ENCODE measurements at places on chromosomes 3 and 15.
A peak's percentile ranks its signal among the peaks of the same experiment; 100 is the strongest.

DNA sequence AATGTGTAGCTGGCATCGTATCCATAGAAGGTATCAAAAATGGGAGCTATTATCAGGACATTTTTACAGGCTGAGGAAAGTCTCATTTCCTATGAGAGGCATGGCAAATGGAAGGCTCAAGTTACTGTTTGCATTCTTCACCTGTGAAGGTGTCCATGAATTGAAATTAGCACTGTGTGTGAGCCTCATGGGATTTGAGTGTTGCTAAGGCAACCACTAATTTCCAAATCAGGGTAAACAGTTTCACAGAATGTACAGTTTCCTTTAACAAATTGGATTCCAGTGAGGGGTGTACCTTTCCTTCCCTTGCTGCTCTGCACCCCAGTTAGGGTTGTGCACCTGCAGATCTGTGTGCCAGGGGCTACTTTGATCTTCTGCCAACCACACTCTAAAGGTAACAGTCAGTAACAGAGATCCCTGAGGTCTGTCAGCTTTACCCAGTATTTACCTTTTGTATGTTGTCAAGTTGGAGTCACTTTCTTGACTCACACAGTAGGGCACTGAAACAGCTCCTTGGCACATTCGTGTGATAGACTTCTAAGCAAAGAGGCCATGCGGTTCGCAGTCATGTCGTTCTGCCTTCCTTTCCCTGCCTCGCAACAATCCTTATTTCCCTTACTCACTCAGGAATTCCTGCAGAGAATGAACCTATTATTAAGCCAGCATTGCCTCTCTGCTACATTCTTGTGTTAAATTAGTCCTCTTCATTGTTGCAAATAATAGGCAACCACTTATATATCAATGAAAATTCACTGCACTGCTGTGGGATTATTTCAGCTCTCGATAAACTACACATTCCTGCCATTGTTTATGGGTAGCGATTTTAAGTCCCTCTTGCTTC lies 129.8 kb upstream of the GBE1 start:
- DNase-seq: no peak

DNA sequence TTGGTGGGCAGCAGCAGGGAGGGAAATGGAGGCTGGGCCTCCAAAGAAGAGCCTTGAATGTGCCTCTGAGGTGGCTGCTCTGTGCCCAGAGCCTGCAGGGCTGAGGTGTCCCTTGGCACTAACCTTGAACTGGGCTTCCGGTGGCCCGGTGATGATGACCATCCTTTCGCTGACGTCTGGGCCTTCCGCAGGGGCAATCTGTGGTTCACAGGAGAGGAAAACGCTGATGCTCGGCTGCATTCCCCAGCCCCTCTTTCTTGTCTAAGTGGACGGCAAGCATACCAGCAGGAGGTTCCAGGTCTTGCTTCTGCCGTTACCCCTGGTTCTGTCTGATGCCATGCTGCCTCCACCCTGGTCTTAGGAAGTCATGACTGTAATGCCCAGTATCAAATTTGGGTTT lies 65.9 kb downstream of the SENP2 start:
- no peak for DNase-seq

DNA sequence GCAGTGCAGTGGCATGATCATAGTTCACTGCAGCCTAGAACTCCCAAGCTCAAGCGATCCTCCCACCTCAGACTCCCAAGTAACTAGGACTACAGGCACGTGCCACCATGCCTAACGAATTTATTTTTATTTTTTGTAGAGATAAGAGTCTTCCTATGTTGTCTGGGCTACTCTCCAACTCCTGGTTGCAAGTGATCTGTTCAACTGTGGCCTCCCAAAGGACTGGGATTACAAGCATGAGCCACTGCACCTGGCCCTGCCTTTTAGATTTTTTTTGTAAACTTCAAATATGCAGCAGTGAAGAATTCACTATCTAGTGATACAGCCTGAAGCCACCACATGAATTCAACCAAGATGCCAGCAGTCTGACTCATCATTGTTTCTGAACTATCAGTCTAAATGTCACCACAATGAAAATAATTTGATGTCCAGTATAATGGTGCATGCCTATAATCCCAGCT lies 32.7 kb downstream of the UBXN7 start:
- no peak for DNase-seq

GRCh38 chr15:38068626-38069391 lies 134.4 kb downstream of the TMCO5A start:
- DNase-seq: peak; percentile 30

DNA sequence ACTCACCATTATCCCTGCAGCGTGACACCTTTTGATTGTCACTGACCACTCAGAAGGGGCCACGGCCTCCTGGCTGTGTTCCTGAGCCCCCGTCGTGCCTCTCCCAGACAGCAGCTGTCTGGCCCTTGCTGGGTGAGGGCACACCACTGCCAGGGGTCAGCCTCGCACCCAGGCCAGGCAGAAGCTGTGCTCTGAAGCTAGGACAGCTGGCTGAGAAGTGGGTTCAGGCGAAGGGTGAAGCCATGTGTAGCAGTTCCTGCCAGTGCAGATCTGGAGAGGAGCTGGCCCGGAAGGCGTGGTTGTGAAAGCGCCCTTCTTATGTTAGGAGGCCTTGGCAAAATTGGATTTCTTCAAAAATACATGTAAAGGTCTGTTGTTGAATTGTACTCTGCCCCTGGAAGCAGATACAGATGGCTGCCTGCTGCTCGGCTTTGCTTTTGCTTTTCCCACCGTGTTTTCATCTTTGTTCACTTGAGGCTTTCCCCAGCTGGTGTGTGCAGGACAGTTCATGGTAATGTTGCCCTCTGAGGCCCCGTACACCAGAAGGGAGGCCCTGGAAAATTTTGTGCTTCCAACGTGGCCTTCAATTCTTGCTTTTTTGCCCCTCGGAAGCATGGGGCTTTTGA lies 49.1 kb downstream of the KLHL25 start:
- no peak for DNase-seq

GRCh38 chr15:70048578-70049514 lies 48.9 kb downstream of the TLE3 start:
- DNase-seq: no peak

- no peak for DNase-seq
Measured at GRCh38 chr15:70201425-70201775, 103.7 kb upstream of the TLE3 start.

- DNase-seq: no peak
Measured at GRCh38 chr15:68349151-68349550, 71.6 kb downstream of the FEM1B start.

DNA sequence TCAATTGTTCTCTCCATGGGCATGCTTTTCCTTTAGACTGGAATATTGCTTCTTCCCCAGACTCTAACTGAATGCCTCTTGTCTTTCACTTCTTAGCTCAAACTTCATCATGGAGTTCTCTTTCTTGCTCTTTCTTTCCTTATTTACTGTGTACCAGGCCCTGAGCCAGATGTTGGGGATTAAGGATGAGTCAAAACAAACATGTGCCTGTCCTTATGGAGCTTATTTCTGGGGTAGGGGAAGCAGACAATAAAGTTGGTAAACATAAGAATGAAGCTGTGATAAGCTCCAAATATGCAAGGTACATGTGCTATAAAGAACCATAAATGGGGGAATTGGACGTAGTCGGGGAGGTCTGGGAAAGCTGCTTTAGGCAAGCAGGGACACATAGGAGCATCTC lies 145.8 kb downstream of the ALDH1A2 start:
- DNase-seq: no peak

- no peak for DNase-seq
Measured at GRCh38 chr15:65110676-65111292, 4.2 kb downstream of the UBAP1L start.

DNA sequence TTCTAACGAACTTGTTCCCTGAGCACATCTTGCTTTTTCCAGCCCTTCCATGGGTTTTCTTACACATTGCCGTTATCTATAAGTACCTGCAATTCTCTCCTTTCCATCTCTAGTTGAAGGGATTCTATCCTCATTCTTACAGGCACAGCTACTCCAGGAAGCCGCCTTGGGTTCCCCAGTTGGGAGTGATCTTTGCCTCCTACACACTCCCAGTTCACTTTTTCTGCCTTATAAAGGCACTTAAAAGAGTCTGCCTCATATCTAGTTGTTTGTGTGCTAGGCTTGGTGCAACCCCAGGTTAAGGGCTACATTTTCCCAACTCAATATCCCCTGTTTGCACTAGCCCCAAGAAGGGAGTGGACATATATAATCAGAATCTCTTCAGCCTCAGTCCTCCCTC lies 44.0 kb upstream of the IREB2 start:
- DNase-seq: no peak

- no peak for DNase-seq
Measured at GRCh38 chr15:40567111-40567510, 2.0 kb upstream of the RPUSD2 start.

DNA sequence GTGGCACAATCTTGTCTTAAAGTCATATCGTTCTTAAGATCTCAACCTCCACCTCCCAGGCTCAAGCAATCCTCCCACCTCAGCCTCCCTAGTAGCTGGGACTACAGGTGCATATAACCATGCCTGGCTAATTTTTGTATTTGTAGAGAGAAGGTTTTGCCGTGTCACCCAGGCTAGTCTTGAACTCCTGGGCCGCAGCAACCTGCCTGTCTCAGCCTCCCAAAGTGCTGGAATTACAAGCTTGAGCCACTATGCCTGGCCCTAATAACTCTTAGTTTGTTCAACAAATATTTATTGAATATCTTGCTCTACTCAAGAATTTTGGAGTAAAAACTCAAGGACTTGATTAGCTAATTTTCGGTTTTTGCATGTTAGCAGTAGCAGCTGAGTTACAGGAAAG lies 19.4 kb upstream of the EDEM1 start:
- no peak for DNase-seq

DNA sequence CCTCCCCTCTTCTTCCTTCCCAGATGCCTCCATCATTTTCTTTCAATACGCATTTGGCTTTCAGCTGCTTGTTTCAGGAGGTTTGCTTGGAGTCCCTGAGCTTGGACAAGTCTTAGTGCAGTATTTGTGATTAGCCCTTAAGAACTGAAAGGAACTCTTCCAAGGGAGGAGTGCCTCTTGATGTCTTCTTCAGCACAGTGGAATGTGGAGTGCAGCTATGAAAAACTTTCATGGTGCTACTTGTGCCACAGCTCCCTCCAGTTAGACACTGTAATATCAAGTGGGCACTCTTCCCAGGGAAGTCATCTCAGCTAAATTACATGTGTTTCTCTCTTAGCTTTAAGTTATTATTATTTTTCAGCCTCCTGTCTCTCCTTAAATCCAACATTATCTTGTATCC lies 173.1 kb downstream of the NECTIN3 start:
- DNase-seq: no peak

DNA sequence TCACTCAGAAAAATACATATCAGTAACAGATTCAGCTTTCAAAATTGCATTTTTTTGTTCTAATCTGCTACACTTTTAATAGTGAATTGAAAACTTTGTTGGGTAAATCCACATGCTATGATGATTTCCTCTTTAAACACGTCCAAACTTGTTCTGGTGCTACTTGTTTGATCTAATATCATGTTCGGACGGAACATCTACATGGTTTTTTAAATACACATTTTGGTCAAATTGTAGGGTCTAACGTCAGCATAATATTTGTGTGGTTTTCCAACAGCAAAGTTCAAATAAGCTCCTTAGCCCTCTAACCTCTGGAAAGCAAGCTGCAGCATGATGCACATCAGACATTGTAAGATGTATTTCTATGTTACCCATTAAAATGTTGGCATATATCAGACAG lies 98.5 kb upstream of the OSTN start:
- DNase-seq: no peak

- DNase-seq: peak; percentile 63
Measured at GRCh38 chr15:90530250-90531051, 728 bp downstream of the CRTC3 start.

DNA sequence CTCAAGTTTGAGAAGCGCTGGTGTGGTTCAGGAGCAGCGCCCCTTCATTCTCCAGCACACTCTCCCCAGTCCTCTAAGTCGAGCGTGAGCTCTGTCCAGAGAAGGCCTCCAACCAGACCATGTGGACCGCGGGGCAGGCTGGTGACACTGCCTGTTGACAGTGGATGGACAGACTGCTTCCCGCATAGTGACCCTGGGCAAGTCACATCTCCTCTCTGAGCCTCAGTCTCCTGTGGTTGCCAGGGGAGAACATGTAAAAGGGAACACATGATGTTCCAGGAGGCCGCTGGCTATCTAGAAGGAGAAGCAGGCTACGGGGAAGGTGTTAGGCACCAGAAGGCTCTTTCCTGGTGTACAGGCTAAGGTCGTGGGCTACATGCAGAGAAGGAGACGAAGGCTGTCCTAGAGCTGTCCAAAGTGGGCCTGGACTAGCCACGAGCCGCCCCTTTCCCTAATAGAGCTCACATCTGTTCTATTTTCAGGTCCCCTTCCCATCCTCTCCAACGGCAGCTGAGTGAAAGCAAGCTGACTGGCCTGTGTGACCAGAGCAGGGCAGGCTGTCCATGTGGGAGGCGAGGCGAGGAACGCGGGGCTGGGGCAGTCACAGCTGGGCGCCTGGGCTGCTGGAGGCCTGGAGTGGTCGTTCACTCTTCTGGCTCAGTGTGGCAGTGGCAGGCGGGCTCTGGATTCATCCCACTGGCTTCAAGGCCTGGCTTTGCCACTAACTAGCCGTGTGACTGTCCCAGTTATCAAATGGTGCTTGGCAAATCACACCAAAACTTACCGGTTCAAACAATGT lies 11.1 kb downstream of the ISG20 start:
- no peak for DNase-seq

- no peak for DNase-seq
Measured at GRCh38 chr3:70849911-70850699, 537.7 kb upstream of the MDFIC2 start.

DNA sequence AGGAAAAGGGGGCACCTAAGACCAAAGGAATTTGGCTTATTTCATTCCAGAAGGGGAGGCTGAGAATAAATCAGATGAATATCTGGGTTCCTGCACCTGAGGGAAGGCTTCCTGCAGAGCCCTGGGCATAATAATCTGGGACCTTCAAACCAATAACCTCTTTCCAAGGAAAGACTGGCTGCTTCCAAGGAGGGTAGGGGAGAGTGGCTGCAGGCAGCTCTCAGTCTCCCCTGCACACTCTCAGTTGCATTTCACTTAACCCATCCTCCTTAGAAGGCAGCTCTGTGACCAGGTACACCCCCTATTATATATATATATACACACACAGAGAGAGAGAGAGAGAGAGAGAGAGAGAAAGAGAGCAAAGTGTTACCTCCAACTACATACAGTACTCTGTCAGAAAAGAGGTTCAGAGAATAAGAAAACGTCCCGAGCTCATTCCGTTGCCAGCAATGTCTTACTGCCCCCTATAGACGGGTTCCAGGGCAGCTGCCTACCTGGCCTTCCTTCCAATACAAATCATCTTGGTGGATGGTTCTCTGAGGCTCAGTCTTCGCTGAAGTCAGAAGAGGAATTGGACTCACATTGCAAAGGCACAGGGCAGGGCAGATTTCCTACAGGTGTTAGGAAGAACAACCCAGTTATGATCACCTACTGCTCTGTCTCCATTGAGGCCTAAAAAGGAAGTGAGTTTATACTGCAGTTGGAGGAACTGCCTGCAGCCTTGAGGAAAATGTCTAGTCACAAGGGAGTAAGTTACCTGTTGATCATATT lies 26.1 kb downstream of the CAPN3 start:
- peak; percentile 51 for DNase-seq

Data from stimulated activated CD8-positive, alpha-beta memory T cell treated with anti-CD3 and anti-CD28 coated beads, Interleukin-4, amount 100 ng/mL, for 48 hours (primary cell).